ENCODE measurements at places on chromosomes 1 and 21.

DNA sequence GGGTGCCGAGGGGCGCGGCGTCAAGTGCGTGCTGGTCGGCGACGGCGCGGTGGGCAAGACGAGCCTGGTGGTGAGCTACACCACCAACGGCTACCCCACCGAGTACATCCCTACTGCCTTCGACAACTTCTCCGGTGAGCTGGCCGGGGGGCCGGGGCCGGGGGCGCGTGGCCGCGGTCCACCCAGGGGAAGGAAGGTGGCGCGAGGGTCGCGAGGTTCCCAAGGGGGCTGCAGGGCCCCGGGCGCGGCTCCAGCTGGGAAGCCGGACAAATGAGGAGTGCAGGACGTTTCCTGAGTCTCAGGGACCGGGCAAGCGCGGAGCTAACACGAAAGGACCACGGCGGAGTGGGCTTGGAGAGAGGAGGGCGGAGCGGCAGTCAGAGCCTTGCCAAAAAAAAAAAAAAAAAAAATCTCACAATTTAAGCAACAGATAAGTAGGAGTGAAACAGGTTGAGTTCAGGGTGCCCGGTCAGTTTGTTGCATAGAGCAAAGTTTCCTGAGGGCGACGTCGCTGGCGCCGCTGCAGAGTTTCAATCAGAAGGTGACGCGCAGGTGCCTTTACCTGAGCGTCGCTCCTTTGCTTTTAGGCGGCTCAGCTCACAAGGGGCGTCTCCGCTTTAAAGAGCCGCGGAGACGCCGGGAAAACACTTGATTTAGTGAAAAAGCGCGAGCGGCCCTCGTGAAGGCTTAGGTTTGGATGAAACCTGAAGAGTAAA lies 750 bp downstream of the RHOU start:
- peak; percentile 67 for DNase-seq

DNA sequence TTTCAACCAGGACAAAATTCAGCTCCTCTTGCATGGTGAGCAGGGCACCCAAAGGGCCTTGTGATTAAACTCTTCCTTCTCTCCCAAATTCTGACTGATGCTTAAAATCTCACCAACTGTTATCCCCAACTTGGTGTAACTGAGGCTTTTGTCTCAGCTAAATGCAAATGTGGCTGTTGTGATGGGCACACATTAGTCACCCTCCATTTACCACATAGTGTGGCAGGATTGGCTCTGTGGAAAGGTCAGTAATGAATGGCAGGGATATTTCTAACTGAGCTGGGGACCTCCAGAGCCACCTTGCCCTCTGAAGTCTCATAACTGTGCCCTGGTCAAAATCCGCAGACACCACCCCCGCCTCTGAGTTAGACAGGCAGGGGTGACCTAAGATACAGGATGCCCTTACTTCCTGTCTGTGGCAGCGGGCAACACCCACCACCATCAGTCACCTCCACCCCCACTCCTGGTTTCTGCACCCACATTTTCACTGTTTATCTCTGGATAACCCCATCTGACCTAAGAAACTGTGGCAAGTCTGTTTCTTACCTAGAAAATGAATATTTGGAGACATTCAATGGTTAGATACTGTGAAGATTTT lies 25.4 kb upstream of the RGS16 start:
- no peak for DNase-seq

DNA sequence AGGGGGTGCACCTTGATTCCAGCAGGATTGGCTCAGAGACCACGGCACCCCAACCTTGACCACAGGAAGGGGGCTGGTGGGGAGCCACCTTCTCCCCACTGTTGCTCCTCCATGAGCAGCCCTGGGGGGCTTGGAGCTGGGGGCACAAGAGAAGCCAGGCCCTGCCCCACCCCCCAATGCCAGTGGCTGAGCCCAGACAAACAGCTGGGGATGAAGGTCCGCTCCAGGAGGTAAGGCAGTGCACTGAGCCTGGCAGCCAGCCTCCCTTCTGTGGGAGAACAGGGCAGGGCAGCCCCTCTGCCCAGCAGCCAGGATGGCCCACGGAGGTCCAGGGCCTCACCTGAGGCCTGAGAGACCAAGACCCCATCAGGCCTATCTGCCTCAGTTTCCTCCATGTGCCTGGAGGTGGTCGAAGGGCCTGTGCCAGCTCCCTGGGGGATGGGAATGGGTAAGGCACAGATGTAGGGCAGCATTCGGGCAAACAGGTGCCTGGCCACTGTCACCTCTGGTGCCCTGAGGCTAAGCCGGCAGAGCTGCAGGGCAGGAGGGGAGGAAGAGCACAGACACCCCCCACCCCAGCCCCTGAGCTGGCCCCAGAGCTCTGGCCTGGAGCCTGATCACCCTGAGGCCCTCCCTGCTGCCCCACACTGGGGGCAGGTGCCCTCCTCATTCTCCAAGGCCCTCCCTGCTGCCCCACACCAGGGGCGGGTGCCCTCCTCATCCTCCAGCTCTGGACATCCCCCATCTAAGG lies 7.1 kb downstream of the ITGB2 start:
- DNase-seq: no peak

- DNase-seq: no peak
Measured at GRCh38 chr1:165610866-165611265, 20.2 kb upstream of the MGST3 start.

- no peak for DNase-seq
Measured at GRCh38 chr21:35645991-35646390, 414.3 kb downstream of the SETD4 start.

GRCh38 chr1:21647431-21648351 lies 21.5 kb downstream of the RAP1GAP start:
- DNase-seq: no peak

DNA sequence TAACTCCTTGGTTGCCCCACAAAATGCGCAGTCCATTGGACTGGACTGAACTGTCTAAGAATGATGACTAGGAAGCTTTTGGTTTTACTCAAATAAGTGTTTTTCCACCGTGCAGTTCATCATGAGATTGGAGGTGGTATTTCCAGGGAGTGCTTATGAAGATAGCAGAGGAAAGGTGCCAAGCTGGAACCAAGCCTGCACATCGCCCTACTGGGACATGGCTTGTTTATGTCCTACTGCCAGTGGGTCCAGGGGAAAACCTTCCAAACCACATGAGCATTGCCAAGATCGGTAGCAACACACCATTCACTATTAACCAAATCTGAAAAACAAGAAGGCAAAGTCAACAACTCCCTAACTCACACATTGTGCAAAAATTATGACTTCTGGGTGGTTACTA lies 54.7 kb upstream of the DSCAM start:
- no peak for DNase-seq

GRCh38 chr1:41924911-41925310 lies 6.2 kb upstream of the HIVEP3 start:
- DNase-seq: no peak

DNA sequence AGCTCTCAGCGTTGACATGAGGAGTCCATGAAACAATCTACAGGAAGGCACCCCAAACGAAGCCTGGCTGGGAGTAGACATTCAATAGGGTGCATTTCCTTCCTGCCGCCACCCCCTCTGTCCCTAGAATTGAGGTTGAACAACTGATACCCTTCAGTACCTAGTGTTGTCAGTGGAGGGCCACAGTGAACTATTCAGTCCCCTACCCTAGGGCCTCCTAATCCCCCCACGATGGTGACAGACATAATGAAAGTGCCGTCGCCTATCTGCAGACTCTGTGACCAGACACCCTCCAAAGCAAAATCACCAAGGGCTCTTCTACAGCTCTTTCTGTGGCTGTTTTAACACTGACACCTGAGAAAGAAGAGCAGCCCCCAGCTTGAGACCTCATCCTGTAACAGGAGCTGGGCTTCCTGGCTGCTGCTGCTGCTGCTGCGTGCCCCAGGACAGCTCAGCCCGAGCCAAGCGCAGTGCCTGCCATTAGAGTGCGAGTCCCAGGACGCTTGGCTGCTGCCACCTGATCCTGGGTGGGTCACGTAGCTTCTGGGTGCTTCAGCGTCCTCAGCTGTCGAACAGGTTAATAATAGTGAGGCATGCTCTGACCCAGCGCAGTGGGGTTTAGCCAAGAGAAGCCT lies 183.0 kb downstream of the ZBTB18 start:
- DNase-seq: no peak

DNA sequence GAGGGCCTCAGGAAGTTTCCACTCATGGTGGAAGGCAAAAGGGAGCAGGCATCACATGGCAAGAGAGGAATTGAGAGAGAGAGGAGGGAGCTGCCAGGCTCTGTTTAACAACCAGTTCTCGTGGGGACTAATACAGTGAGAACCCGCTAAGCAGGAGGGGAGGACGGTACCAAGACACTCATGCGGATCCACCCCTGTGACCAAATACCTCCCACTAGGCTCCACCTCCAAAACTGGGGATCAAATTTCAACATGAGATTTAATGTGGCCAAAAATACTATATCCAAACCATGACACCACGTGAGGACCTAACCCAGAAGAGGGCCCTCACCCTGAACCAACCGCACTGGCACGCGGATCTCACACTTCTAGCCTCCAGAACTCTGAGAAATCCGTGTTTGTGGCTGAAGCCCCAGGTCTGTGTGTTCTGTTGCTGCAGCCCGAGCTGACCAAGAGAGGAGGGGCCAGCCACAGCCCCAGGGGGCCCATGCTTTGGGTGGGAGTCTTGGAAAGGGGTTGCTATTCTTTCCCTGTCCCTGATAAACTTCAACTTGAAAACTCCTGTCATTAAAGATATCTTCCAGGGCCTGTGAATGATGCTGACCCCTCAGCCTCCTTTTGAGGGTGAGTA lies 32.0 kb downstream of the TRIM67 start:
- DNase-seq: no peak

GRCh38 chr1:89610457-89611011 lies 22.4 kb upstream of the LRRC8C start:
- no peak for DNase-seq

DNA sequence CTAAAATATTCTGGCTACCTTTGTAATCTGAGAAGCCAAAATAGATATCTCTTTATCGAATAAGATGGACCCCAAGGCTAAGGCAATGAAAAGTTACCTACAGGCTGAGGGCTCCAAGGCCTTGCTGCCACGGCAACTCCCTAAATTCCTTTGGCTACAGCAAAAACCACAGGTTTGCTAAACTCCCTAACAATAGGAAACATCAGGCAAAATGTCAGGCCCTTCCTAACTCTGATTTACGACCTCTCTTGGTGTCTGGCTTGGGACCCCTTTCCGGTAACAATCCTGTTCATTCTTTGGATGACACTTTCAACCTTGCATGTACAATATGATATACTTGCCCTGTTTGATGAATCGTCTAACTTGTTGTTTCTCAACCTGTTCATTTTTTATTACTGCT lies 11.3 kb upstream of the OR2T8 start:
- DNase-seq: no peak

DNA sequence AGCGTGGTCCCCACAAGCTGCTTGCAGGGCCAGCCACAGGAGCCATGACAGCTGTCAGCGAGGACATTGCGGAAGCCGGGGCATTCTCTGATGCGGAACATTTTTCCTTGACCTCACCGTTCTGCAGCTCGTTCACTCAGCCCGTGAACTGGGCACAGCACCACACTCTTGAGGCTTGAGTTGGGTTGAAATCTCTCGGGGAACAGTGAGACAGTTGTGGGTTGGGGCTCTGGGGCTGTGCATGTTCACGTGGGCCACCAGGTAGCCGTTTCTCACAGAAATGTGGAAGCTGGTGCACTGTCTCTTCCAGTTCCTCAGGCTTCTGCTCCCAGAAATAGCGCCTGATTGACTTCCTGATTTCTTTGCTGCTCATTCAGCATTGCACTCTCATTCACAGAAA lies 69.8 kb downstream of the SPSB1 start:
- no peak for DNase-seq

GRCh38 chr1:181390410-181391077 lies 92.8 kb upstream of the CACNA1E start:
- no peak for DNase-seq

DNA sequence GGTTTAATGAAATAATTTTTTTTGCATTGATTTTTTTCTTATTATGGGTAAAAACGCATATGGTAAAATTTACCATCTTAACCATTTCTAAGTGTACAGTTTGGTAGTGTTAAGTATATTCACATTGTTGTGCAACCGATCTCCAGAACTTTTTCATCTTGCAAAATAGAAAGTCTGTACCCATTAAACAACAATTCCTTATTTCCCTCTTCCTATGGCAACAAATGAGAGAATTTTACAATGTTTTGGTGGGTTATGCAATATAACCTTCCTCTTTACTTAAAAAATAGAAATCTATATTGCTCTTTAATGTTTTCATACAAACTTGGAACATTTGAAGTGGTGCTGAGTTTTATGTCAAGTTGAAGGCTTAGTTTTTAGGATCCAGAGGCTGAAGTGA lies 26.6 kb downstream of the MAP3K7CL start:
- DNase-seq: no peak

DNA sequence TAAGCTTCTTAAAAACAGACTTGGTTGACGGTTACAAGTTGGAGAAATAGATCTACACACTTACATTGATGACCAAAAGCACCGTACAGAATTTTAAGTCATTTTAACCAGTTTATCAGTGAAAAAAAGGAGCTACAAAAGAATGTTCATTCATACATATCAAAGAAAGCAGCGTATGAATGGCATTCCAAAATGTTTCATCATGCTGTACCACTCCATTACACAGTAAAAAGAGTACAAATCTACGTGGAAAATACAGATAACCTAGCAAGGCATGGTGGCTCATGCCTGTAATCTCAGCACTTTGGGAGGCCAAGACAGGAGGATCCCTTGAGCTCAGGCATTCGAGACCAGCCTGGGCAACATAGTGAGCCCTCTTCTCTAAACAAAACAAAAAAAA lies 40.3 kb downstream of the ZZZ3 start:
- DNase-seq: no peak

Measured in ovary (tissue), 10 donors.